Hippocampal formation (tissue), 2 donors: ENCODE measurements at places on chromosomes 11 and 22.
A peak's percentile ranks its signal among the peaks of the same experiment; 100 is the strongest.

DNA sequence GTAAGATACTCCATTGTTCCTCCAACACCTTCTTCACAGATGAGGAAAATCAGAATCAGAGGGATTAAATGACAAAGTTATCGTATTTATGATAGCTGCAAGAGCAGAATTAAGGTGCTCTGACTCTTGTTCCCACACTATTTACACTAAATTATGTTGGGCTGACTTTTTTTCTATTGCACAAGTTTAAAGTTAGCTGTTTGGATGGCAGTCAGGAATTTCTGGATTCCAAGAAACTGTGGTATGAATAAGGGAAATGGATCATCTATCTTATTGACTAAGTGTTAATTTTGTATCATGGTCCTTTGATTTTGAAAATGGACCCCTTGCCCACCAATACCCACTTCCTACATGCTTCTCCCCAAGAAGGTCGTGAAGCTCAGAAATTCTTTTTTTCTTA, 19.9 kb upstream of the APOA1 start:
- DNase-seq: no peak

GRCh38 chr22:23533328-23533762, 46.7 kb downstream of the IGLL1 start:
- DNase-seq: no peak

DNA sequence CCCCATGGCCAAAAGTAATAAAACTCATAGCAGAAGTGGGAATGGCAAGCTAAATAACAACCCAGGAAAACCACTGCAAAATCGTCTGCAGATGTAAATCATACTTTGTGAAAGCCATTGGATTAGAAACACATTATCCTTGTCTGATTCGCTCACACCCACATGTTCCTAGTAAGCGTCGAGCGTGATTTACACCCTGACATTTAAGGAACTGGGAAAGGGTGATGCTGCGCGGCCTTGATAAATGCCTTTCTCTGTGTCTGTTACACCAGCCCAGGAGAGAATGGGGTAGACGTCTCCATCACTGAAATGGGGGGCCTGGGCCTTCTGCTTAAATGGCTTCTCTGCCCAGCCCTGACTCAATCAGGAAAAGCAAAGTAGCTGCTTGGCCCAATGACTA, 162.7 kb downstream of the NTM start:
- DNase-seq: no peak

- no peak for DNase-seq
Observed at GRCh38 chr22:31588970-31589675, 72.9 kb downstream of the PISD start.

DNA sequence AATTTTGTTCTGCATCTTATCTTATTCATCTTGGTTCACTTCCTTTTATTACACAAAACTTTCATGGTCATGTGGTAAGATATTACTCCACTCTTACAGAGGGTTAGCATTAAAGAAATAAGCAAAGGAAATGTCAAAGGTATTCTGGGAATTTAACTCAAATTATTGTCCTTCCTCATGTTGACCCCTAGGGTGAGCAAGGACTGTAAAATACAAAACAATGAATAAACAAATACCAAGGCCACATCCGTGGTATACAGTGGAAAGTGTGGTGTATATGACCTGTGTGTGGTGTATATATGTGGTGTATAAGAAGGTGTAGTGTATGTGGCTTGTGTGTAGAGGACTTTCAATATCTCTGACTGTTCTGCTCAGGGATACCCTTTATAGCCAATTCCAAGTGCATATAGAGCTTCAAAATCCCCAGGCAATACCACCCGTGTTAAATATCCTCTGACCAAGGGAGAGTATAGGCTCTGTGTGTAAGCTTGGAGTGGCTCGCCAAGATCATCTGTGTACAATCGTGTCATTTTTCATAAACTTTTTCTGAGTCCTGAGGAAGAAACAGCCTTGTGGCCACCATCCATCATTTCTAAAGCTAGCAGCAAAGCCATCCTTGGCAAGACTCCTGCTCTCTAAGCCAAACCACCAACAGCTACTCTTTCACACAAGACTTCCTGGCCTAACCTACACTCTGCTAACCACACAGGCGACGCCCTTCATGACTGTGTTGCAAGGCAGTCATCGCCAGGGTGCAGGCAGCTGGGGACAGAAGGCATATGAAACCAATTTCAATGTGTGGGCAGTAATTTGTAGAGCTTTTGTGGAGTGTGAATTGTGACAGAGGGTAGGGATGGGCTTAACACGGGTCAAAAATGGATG, 548.0 kb downstream of the ETS1 start:
- no peak for DNase-seq

DNA sequence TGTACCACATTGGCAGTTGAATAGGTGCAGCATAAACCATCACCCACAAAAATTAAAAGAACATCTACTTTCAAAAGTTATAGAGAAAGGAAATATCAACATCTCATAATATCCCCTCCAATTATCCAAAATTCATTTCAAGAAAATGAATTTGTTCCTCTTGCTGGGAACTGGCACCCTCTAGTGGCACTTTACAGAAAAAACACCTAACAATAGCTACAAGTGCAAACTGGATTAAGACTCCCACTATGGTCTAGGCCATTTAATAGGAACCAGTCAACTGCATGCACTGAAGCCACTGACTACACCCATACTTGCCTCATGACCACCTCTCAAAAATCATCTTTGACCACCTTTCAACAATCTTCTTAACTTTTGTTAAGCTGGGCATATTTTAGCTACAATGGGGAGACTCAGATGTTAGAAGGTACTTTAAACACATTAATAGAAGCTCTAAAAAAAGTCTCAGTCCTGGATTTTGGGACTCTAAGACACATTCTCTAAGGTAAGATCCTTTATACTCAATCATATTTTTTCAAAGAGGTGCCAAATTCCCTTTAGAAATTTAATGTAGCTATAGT, 17.3 kb downstream of the TRAF6 start:
- peak; percentile 53 for DNase-seq

GRCh38 chr11:95228081-95228749, 2.8 kb downstream of the SESN3 start:
- DNase-seq: no peak

DNA sequence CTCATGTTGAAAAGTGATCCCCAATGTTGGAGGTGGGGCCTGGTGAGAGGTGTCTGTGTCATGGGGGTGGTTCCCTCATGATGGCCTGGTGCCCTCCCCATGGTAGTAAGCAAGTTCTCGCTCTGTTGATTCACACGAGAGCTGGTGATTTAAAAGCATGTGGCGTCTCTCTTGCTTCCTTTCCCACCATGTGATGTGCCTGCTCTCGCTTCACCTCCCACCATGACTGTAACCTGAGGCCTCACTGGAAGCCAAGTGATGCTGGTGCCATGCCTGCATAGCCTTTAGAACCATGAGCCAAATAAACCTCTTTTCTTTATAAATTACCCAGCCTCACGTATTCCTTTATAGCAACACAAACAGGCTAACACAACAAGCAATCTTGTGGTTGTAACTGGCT, 52.4 kb downstream of the VSIG10L2 start:
- DNase-seq: no peak

DNA sequence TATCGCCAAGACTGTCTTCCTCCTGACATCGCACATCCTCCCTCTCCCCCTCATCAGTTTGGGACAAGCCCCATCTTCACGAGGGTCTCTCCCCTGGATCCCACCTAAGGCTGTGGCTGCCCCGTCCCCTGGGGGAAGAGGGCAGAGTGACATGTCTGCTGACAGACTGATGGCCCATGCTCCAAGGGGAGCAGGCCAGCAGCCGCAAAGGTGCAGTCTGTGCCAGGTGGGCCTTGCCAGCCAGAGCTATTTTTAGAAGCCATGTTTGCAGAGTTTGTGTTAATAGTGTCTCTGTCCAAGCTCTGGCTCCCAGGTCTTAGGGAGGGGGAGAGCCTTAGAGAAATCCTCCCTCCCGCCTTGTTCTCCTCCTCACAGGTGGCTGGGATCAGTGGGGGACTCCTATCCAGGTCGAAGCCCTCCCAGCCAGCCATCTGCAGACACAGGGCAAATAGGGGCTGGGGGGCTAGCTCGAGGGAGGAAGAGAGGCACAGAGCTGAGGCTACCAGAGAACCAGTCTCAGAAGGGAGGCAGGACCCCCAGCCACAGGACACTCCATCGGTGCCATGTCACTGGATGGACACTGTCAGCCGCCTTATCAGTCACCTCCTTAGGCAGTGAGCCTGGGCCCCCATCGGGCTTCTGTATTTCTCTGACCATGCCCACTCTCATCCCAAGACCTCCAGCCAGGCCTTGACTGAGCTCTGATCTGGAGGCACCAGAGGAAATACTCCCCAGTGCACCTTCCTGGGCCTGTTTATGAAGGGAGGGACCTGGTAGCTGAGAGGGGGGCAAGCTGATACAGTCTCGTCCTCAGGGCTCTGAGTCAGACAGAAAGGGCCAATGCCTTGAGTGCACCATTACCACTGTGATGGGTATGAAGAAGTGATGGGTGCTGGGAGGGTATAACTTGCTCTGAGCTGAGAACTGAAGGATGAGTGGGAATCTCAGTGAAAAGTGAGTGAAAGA, 49.3 kb downstream of the CHRDL2 start:
- DNase-seq: peak; percentile 3

GRCh38 chr22:30535182-30535581, 11.4 kb downstream of the SEC14L6 start:
- DNase-seq: no peak

DNA sequence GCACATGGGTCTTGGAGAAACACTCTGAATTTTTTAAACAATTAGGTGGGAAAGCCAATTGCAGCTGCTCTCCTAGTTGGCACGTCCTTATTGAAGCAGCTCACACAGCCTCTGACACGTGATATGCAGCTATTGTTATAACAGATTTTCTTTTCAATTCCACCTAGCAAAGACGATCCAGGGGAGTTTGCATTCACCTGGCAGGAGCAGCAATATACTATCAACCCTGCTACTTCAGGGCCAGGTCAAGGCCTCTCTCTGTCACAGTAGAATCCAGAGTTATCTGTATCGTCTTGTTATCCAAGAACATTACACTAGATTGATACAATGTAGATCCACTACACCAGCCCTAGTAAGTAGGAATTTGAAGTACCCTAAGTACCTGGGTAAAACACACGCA, 8.3 kb downstream of the KRTAP5-11 start:
- no peak for DNase-seq

- no peak for DNase-seq
Observed at GRCh38 chr11:70281156-70281609, 10.7 kb downstream of the PPFIA1 start.

DNA sequence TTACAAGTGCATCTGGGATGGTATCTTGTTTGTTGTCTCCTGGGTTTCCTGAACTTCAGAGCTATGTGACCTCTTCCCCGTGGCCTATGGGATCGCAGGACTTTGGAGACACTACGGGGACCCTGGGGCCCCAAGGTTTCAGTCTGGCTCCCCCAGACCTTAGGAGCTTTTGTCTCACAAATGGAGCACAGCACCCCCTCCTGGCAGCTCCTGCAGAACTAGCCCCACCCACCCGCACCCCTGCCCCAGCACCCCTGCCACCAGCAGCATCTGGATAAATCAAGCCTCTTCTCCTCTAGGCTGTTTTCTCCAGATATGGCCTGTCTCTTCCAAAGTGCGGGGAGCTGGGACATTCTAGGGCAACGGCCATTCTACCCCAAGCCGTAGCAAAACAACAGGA, 10.4 kb downstream of the RCOR2 start:
- DNase-seq: no peak

GRCh38 chr11:122656631-122657101, 1.1 kb downstream of the UBASH3B start:
- no peak for DNase-seq

- no peak for DNase-seq
Observed at GRCh38 chr11:85826116-85826855, 15.3 kb upstream of the SYTL2 start.
